ENCODE measurements at places on chromosomes 7 and 10.

- DNase-seq = no peak
Measured at GRCh38 chr10:95790982-95791381, 35.0 kb downstream of the ENTPD1 start.

GRCh38 chr10:28677888-28678686 is 766 bp downstream of the BAMBI start:
- DNase-seq = no peak

GRCh38 chr7:738241-738640 is 11.2 kb upstream of the PRKAR1B start:
- DNase-seq = no peak

GRCh38 chr7:157153260-157153659 is 14.5 kb downstream of the UBE3C start:
- no peak for DNase-seq

GRCh38 chr7:148898845-148899484 is 14.9 kb upstream of the EZH2 start:
- no peak for DNase-seq

GRCh38 chr7:3393862-3394261 is 92.8 kb downstream of the SDK1 start:
- DNase-seq = no peak

All from NCI-H1092 (cell line).